ENCODE measurements at places on chromosomes 6 and 20.

- DNase-seq, result no peak
Observed at GRCh38 chr20:20881808-20882207, 169.4 kb upstream of the RALGAPA2 start.

- no peak for DNase-seq
Observed at GRCh38 chr20:19868441-19868840, 110.4 kb downstream of the RIN2 start.

- DNase-seq, result no peak
Observed at GRCh38 chr6:101730954-101731353, 337.4 kb downstream of the GRIK2 start.

DNA sequence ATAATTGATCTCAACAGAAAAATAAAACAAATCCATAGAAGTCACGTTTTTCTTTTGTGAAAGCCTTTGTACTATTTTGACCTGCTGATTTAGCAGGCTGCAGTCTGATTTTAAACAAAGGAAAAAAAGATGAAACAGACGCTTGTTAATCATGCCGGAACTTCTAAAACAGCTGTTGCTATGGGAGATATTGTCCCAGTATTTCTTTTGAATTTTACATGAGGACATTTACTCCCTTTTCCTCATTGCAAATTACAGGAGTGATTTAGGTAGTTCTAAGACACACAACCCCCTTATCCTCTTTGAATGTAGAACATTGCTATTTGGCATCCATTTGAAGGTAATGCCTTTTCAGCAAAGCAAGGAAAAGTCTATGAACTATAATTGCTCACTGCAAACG lies 416.1 kb downstream of the BCKDHB start:
- no peak for DNase-seq

DNA sequence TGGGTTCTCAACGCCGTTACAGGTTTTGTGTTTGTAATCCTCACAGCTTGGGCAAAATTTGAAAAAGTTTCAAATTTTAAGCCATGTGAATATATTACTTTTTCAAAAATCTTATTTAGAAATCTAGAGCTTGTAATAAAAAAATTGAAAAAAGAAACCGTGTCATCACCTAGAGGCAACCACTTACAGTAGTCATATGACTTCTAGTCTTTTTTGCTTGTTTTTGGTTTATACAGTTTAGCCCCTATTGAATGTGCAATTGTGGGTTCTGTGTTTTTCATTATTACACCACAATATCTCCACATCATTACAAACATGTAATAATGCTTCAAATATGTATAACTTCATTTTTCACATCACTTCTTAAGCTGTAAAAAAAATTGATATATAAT lies 888 bp downstream of the DYNLRB1 start:
- no peak for DNase-seq

- no peak for DNase-seq
Observed at GRCh38 chr6:34680802-34681515, 15.6 kb downstream of the ILRUN start.

GRCh38 chr6:44524476-44525227 lies 137.1 kb downstream of the CDC5L start:
- DNase-seq, result no peak

DNA sequence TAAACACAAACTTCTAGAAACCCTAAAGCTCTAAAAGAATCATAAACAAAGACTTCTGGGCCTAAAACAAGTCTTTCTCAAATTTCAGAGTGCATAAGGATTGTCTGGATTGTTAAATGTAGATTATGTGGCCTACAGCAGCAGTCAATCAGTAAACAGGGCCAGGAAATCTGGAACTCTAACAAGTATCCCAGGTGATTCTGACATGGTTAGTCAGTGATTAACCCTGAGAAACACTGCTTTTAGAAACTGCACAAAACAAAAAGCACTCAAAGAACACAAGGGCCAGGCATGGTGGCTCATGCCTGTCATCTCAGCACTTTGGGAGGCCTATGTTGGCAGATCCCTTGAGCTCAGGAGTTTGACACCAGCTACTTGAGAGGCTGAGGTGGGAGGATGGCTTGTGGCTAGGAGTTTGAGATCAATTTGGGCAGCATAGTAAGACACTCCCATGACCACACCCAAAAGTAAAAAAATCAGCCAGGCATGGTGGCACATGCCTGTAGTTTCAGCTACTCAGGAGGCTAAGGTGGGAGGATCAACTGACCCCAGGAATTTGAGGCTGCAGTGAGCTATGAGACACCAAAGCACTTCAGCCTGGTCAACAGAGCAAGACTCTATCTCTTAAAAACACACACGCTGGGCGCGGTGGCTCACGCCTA lies 5.9 kb downstream of the MED20 start:
- DNase-seq, result no peak

DNA sequence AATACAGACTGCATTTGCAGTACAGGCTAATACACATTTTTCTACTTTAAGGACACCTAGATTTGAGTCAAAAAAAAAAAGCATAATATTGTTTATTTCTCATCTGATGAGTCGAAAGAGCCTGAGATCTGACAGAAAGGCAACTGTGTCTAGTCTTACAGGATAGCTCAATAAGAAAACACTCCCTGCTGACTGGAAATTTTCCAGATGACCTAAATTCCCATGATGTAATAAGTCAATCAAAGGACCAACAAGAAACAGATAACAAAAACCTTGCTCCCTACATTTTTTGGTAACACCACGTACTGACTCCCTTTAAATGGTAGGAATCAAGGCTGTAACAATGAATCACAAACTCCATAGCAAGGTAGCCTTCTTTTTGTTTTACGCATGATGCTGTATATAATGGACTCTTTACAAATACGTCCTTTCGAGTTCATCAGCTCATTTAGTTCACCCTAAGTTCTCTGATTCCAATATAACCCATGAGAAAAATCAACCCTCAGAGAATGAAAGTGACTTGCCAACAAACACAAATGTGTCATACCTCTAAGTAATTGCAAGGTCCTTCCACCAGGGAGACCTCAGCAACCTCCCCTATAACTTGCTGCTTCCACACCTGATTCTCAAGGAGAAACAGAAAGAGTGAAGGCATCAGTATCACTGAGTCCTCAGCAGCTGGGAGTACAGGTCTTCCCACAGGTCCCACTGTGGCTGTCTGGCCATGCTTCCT lies 12.1 kb downstream of the TBX18 start:
- no peak for DNase-seq

DNA sequence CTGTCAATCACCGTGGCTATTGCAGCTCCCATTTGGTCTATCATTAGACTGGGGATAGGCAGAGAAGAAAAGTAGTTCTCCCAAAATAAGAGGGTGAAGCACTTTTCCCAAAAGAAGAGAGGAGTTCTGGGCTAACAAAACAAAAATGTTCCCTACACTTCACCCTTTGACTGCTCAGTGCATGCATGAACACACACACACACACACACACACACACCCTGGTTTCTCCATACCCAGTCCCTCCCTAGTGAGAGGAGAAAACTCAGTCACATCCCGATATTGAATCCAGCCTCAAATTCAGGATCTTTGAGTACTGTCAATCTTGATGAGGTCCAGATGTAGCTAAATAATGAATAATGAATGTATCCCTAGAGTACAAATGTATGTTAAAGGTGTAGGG lies 4.6 kb upstream of the TBPL1 start:
- DNase-seq, result no peak

DNA sequence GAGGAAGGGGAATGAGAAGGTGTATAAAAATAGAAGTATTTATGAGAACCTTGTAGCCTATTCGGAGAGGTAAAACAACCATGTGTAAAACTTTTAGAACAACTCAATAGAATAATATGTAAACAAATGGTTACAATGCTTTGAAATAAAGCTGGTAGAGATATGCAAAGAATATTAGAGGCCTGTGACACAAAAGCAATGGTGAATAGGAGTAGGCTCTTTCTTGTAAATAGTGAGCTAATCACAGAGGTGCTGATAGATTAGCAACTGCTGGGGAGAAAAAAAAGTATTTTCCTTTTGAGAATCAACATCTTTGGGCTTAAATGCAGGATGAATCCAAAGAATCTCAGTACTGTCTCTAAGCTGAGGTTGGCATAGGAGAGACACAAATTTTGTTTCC lies 7.0 kb downstream of the TMEM200A start:
- DNase-seq, result no peak

DNA sequence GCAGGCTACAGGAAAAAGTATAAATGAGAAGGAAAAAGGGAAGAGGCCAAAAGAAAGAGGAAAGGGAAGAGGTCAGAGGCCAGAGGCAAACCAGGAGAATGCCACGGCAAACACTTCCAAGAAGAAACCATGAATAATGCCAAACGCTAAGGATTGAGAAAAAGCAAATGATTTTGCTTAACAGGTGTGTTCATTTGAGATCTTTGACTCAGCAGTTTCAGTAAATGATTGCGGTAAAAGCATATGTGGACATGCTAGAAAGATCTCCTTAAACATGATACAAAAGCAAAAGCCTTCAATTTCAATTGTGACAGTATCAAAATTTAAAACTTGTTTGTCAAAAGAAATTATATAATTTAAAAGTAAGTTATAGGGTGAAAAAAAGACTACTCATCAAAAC lies 70.6 kb downstream of the UBE3D start:
- no peak for DNase-seq

DNA sequence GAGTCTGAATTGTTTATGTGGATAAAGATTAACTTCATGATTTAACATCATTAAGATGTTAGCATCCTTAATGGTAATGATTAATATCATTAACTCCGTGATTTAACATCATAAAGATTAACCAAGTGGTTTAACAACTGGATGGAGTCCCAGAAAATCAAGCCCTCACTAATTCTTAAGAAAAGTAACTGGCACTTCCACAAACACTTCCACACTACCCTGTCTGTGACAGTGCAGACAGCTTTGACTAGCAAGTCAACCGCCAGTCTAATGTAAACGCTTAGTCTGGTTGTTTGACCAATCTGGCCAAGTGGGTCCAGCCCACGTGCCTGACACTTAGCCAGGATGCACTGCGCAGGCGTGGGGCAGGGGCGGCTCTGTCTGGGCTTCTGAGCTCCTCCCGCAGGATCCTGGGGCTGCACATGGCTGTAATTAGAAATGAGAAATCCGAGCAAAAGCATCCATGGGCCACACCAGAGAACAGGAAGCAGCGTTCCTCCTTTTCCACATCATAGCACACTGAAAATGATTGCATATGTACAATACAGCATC lies 424.2 kb downstream of the FOXA2 start:
- no peak for DNase-seq

DNA sequence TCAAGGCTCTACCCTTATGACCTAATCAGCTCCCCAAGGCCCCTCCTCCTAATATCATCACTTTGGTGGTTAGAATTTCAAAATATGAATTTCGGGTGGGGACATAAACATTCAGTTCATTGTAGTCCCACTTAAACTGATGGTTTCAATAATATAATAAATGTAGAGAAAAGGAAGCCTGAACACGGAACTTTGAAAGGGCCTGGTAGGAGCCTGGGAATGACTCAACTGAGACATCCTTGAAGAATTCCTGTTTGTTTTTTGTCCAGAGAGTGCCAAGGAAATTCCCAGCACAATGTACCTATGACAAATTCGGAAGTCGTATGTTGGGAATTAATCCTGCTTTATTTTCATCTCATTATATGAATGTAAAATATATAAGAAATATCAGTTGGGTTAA lies 457.9 kb downstream of the PLCB1 start:
- no peak for DNase-seq

- DNase-seq, result no peak
Observed at GRCh38 chr6:34484899-34485298, 19.0 kb downstream of the PACSIN1 start.

DNA sequence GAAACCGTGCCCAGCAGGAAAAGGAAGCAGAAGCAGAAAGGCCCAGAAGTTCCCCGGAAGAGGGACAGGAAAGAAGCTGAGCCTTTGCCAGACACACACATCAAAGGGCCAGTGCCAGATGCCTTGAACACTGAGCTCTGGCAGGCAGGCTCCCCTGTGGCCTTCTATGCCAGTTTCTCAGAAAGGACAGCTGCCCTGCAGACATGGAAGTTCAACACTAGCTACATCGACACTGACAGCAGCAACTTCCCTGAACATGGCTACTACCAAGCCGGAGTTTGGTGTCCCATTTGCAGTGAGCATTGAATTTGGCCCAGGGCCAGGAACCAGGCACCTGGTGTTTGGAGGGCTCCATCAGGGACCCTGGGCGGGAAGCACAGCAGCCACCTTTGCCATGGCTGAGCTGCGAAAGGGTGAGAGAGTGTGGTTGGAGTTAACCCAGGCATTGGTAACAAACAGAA lies 8.0 kb upstream of the RAET1E start:
- DNase-seq, result no peak

GRCh38 chr6:148934539-148934938 lies 187.7 kb downstream of the UST start:
- DNase-seq, result no peak

DNA sequence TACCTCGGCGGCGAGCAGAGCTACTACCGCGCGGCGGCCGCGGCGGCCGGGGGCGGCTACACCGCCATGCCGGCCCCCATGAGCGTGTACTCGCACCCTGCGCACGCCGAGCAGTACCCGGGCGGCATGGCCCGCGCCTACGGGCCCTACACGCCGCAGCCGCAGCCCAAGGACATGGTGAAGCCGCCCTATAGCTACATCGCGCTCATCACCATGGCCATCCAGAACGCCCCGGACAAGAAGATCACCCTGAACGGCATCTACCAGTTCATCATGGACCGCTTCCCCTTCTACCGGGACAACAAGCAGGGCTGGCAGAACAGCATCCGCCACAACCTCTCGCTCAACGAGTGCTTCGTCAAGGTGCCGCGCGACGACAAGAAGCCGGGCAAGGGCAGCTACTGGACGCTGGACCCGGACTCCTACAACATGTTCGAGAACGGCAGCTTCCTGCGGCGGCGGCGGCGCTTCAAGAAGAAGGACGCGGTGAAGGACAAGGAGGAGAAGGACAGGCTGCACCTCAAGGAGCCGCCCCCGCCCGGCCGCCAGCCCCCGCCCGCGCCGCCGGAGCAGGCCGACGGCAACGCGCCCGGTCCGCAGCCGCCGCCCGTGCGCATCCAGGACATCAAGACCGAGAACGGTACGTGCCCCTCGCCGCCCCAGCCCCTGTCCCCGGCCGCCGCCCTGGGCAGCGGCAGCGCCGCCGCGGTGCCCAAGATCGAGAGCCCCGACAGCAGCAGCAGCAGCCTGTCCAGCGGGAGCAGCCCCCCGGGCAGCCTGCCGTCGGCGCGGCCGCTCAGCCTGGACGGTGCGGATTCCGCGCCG lies 994 bp downstream of the FOXC1 start:
- DNase-seq, result no peak

- DNase-seq, result no peak
Observed at GRCh38 chr6:85585741-85586140, 7.9 kb downstream of the SNX14 start.

- no peak for DNase-seq
Observed at GRCh38 chr6:142764311-142764710, 180.7 kb downstream of the HIVEP2 start.

GRCh38 chr20:3494218-3494617 lies 23.4 kb downstream of the ATRN start:
- no peak for DNase-seq

DNA sequence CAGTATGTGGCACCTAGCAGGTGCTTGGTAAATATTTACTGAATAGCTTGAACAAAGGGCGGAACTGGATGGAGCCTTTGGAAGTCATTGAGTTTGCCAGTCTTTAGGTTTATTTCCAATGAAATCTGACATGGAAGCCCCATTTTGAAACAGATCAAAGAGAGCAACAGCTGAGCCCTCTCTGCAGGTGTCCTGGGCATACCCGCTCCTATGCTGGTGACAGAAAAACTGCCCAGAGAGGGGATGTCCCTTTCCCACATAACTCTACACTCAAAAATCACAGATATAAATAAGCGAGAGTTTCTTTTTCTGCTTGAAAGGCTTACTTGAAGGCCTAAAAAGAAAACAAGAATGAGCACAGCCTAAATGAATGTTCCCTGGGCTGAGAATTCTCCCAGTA lies 53.0 kb upstream of the RALY start:
- DNase-seq, result no peak

GRCh38 chr6:53280207-53280606 lies 68.5 kb downstream of the ELOVL5 start:
- no peak for DNase-seq

All from cortex of kidney (tissue), 1 donor.